ENCODE measurements at places on chromosomes 7 and 10.

GRCh38 chr7:152624228-152624627 lies 51.7 kb downstream of the XRCC2 start:
- no peak for DNase-seq

- DNase-seq: no peak
These were observed 76.8 kb upstream of the RPA3 start for GRCh38 chr7:7795203-7795602.

DNA sequence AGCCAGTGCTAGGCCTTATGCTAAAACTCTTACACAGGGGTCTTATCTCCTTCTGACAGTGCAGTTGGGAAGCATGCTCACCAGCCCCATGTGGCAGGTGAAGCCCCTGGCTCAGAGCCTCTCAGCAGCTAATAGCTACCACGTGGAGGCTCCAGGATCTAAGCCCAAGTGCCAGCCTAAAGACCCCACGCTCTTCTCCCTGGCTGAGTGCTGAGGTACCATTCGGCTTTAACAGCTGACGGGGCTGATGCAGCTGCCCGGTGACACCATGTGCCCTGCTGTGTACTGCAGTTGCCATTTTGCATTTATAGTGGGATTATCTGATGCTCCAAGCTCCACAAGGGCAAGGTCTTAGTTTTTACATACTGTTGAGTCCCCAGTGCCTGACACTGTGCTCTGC lies 515.7 kb upstream of the GALNT17 start:
- DNase-seq: no peak

GRCh38 chr10:123997013-123997412 lies 96.4 kb downstream of the CHST15 start:
- DNase-seq: no peak

DNA sequence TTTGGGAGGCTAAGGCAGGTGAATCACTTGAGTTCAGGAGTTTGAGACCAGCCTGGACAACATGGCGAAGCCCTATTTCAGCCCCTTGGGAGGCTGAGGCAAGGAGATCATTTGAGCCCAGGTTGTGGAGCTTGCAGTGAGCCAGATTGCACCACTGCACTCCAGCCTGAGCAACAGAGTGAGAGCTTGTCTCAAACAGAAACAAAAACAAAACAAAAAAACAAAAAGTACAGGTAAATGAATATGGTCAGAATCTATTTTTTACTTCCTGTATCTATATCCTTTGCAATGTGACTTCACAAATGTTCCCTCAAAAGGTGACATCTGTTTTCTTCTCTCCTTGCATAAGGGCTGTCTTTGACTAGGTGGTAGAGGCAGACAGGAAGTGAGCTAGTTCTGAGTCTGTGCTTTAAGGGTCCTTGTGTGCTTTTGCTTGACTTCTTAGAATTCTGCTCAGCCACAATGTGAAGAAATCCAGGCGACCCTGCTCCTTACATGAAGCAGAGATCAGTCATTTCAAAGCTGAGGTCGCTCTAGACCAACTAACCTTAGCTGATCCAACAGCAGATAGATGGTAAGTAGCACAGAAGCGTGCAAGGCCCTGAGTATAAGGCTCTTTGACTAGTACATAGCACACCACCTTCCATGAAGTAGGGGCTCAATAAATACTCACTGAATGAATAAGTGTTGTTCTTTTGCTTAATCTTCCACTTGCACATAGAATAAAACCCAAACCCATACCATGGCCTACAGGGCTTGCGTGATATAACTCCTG lies 423.2 kb upstream of the PCDH15 start:
- DNase-seq: no peak

DNA sequence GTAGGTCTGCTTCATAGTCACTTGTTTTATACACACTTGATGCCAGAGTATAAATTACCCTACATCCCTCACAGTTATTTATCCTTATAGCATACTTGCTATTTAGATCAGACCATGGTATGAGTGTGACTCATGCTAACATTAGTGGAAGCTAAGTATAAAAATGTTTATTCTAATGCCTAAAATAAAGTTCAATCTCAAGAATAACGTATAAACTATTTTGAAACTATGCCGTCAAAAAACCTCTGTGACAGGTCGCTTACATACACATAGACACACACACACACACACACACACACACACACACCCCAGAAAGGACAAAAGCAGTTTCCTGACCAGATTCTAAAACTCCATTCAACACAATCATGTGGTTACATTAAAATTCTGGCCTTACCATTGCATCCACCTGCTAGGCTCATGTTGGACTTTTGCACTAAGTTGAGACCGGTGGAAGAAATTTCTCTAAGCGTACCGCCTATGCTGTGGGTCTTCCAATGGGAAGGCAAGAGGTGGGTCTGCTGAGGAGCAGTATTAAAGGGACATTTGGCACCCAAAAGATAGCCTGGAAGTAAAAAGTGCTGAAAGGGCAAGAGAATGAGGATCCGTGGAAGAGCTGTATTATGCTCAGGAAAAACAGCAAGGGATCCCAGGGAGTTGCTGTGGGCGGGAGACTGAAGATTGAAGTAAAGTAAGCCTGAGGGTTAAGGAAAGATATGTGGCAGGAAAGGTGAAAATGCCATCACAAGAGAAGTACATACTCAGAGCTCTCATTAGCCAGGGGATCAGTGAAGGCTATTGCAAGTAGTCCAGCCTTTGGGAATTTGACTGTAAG lies 5.0 kb downstream of the FOXP2 start:
- DNase-seq: no peak

- no peak for DNase-seq
These were observed 163.1 kb downstream of the CAMK1D start for GRCh38 chr10:12512332-12513002.

DNA sequence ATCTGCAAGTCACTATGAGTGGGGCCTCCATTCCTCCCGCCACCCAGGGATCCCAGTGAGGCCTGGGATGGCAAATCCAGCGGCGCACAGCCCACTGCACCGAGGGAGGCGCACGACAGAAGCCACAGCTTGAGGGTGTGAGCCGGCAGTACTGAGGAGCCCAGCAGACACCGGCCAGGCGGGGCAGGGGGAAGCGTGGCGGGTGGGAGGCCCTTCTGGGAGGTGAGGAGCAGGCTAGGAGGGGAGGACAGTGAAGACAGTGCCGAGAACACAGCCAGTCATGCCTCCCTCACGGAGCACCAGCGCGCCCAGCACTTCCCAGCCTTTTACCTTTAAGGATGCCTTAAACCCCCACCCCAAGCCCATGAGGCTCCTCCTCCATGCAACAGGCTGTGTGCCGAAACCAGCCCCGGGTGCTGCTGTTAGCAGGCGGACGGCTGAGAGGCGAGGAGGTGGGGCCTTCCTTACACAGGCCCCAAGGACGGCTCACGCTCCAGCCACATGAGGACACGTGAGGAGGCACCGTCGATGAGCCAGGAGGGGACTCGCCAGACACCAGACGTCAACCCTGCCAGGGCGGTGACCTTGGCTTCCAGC lies 258.5 kb downstream of the PTPRN2 start:
- no peak for DNase-seq

- no peak for DNase-seq
These were observed 414.2 kb upstream of the SEMA3C start for GRCh38 chr7:81333004-81333403.

DNA sequence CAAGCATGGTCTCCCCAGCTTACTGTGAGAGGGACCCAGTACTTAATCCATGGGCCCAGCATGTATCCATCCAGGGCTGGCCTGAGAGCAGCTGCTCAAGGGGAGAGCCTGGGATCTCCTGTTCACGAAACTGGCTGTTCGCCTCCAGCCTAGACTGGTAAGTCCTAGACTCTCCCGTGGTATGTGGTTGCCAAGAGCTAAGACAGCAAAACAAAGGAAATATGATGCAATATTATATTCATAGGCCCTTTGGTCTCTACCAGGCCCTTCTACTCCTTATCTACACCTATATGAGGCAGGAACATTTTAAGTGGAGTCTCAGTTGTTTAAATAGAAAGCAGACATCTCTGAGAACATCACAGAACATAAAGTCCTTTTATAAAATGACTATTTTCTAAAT lies 28.9 kb upstream of the STK17A start:
- DNase-seq: no peak

DNA sequence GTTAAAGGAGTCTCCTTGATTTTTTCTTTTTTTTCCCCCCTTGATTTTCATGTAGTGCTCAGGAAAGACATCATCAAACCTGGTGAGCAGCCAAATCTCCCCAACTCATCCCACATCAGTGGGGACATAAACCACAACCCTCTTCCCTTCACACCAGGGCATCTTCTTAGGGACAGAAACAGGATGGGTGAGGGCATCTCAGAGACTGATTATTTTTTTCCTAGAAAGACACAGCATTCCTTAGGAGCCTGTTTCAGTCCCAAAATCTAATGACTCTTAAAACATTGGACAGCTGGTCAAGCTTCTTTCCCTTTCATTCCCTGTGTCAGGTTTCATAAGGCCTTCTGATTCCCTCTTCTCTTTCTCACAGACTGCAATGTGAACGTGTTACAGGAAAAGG lies 31.5 kb upstream of the GSAP start:
- DNase-seq: no peak

DNA sequence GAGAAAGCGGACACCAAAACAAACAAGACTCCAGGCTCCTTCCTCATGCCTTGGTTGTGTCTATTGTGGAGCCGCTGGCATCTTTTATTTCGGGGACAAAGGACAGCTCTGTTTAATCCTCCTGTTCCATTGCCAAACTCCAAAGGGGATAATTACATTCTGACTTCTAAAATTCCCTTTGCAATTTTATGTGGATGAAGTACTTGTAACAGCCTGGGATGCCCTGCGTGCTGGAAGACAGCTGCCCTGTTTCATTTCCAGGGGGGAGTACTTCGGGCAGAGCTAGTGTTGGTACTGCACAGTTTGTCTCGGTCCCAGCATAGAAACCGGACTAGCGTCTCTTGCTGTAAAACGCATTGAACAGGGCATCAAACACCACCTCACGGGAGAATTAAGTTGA lies 90.9 kb downstream of the BAMBI start:
- no peak for DNase-seq

GRCh38 chr10:132556994-132557441 lies 19.4 kb downstream of the INPP5A start:
- DNase-seq: no peak
